ENCODE measurements at places on chromosomes 1 and 21.

DNA sequence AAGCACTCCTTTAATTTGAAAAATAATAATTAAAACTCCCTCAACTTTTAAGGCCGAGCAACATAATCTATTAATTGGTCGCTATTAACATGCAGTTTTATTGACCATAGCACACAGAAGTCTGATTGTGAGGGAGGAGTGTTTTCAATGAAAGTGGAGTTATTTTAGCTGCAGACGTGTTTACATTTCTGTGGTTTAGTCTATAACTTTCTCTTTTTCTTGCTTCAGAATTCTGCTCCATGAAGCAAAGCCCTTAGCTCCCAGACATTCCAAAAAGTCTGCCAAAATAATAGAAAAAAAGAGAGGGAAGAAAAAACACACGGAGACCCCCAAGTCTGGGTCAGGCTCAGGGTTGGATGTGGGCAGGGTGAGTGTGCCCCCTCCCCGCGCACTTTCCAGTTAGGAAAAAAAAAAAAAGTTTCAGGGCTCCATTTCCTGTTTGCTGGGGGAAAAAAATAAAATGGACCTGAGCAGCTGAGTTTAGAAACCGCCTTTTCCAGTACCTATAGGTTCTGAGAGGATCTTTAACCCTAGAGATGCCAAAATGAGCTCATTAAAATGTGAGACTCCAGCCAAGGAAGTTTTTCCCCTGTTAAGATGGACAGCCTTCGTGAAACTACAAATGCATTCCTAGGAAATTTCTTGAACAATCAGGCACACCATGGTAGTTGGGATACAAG is 143.7 kb upstream of the ETS2 start:
- DNase-seq, result no peak

DNA sequence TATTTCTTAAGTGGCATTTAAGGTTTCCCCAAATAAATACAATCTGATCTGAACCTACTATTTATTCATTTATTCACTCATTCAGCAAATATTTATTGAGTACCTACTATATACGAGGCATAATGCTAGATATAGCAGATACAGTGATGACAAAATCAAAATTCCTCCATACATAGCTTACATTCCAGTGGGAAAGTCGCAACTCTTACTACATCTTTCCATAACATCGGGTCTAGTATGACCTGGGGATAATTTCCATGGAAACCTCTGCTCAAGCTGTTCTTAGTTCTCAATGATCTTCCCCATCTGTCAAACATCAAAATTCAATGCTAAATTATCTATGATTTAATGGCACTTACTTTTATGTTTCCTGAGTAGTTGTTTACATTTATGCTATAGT is 70.8 kb upstream of the PRKACB start:
- no peak for DNase-seq

- DNase-seq, result no peak
Measured at GRCh38 chr21:44330698-44331097, 8.5 kb downstream of the CFAP410 start.

- DNase-seq, result no peak
Measured at GRCh38 chr1:12003762-12004161, 15.5 kb upstream of the MIIP start.

- peak; percentile 99 for DNase-seq
Measured at GRCh38 chr1:44327679-44328491, 27.2 kb downstream of the ERI3 start.

DNA sequence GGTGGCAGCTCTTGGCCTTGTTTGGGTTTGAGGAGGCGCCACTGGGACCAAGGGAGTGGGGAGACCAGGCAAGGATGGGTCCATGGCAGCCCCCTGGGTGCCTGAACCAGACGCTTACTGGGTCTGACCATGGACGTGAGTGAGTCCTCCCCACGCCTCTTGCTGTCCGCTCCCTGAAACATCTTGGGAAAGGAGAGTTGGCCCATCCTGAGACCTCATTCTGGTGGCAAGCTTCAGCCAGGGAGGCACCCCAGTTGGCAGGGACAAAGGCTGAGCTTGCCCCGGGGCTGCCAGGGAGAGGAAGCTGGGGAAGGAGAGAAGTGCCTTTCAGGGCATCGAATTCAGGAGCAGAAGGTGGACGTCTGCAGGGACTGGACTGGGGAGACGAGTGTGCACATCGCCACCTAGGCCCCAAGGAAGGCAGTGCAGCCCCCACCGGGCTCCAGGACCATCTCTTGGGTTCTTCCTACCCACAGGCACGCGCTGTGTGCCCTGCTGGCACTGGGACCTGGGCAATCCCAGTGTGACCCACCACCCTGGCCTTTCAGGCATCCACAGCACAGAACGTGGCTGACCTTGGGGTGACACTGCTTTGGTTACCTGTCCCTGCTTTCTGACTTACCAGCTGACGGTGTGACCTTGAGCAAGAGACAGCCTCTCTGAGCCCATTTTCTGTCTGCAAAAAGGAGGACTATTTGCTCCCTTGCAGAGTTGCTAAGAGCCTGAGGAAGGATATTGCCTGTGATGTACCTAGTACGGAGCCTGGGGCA is 132.9 kb upstream of the WNT4 start:
- peak; percentile 67 for DNase-seq

DNA sequence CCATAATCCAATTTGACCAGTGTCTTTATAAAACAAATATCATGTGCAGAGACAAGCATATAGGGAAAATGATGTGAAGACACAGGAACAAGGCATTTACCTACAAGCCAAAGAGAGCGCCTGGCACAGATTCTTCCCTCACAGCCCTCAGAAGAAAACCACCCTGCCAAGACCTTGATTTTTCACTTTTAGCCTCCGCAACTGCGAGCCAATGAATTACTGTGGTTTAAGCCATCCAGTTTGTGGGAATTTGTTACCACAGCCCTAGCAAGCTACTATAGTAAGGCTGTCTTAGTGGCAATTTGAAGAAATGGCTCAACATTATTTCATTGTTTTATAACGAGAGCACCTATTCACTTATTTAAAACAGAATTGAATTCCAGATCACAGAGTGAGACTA is 85.7 kb upstream of the CCDC190 start:
- DNase-seq, result no peak

GRCh38 chr1:212718499-212718898 is 18.9 kb upstream of the BATF3 start:
- peak; percentile 64 for DNase-seq

- no peak for DNase-seq
Measured at GRCh38 chr1:198276241-198276640, 119.4 kb downstream of the NEK7 start.

DNA sequence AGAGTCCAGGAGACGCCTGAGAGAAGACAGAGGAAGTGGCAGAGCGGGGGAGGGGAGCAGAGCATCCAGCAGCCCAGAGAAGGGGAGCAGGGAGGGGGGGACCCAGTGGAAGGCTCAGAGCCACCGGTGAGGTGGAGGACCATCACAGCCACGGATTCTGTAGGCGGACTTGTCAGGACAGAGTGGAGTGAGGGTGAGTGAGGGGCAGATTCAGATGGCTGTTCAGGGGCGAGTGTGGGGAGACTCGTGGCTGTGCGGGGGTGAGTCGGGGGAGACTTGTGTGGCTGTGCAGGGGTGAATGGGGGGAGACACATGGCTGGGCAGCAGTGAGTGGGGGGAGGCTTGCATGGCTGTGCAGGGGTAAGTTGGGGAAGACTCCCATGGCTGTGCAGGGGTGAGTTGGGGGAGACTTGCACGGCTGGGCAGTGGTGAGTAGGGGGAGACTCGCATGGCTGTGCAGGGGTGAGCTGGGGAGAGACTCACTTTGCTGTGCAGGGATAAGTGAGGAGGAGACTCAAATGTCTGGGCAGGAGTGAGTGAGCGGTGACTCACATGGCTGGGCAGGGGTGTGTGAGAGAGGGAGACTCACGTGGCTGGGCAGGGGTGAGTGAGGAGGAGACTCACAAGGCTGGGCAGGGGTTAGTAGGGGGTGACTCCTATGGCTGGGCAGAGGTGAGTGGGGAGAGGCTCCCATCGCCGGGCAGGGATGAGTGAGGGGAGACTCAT is 56.8 kb upstream of the ABCG1 start:
- peak; percentile 25 for DNase-seq

DNA sequence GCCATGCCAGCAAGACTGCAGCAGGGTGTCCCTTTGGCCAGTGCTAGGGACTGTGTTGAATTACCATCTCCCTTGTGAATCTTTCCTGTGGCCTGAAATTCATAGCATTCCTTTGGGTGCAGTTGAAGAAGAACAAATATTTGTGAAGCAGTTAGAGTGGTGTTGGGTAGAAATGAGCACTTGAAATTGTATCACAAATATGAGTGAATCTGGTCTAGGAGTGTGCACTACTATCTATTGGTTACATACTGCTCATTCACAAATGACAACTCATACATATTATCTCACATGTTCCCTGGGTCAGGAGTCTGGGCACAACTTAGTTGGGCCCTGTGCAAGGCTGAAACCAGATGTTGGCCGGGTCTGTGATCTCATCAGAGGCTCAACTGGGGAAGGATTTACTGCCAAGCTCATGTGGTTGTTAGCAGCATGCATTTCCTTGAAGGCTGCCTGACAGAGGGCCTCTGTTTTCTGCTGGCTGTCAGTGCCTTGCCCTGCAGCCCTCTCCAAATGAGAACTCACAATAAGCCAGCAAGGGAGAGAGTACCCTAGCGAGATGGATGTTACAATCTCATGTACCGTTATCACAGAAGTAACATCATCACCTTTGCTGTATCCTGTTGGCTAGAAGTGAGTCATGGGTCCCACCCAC is 23.8 kb downstream of the AJAP1 start:
- DNase-seq, result no peak

DNA sequence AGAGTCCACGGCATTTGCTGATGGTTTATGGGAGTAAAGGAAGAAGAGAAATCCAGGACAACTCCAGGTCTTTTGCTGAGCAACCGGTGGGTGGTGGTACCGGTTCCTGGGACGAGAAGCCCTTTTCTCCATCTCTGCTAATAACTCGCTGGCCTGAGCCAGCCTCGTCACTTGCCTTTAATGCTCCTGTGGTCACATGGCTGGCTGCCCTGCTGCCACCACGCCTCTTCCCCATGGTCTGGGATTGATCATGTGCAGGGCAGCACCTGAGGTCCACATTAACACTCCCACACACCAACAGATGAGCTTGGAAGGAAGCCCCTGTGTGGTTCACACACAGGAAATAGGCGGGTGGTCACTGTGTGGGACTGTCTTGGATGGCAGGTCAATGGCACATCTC is 10.3 kb upstream of the ETS2 start:
- DNase-seq, result no peak

DNA sequence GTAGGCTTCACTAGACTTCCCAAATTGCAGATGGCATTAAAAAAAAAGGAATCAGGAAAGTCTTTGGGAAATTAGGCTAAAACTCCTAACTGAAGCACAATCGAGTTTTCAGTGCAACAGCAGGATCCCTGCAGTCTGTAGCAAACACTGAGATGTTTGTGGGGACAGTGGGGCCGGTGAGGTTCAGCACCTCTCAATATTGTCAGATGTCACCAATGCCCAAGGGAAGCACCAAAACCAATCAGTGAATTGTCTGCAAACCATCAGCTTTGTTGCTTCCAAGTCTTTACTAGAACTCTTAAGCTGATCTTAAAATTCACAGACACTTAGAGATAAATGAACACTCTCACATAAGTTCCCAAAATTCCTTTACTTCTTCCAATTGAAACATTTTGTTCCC is 2.6 kb downstream of the ERG start:
- DNase-seq, result no peak

DNA sequence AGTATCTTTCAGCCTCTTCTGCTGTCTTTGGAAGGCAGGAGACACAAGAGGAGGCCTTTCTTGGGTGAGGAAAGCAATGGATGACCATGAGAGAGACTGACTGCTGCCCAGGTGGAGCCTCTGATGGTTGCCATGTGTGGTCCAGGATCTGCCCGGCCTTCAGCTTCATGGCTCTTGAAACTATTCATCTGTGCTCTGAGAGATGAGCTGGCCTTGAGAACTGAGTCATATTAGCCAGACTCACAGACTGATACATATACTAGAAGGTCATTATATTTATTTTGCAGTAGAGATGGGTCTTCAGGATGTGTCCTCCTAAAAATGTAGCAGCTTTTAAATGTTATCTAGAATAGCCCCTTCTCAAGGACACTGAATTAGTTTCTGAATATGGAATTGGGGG is 33.7 kb downstream of the PTGFRN start:
- no peak for DNase-seq

DNA sequence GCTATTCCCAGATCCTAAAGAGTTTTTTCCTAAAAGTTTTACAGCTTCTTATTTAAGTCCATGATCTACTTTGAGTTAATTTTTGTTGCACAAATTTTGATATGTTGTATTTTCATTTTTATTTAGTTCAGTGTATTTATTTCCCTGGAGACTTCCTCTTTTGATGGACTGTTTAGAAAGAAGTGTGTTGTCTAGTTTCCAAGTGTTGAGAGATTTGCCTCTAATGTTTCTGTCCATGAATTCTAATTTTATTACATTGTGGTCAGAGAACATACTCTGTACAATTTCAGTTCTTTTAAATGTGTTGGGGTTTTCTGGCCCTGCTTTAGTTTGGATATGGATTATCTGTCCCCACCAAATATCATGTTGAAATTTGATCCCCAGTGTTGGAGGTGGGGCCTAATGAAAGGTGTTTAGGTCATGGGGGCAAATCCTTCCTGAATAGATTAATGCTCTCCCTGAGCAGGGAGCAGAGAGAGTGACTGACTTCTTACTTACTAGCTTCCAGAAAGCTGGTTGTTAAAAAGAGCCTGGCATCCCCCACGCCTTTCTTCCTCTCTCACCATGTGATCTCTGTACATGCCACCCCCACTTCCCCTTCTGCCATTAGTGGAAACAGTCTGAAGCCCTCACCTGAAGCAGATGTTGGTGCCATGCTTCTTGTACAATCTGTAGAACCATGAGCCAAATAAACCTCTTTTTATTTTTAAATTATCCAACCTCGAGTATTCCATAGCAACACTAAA is 4.6 kb downstream of the CHD1L start:
- no peak for DNase-seq

GRCh38 chr1:161088587-161089110 is 709 bp downstream of the NECTIN4 start:
- DNase-seq, result peak; percentile 64

All from PC-3 (cell line).